ENCODE measurements at places on chromosomes 11 and 22.

DNA sequence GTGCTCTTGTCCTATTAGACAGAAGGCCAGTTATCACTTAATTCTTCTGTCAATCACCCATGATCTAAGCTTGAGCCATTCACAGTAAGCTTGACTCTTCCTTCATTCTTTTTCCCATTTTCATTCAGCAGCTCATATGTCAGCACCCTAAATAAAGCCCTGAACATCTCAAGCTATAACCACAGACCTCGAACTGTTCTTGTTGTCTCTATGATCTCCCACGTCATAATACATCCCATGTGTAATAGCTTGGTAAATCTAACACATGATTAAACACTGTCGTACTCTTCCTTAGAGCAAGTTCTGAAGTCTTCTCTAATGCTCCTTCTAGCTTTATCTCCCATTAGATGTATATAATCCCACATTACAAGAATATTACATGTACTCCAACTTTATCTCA lies 14.4 kb downstream of the MUC15 start:
- DNase-seq: no peak

- DNase-seq: no peak
Observed at GRCh38 chr11:40597546-40598113, 861.8 kb downstream of the LRRC4C start.

DNA sequence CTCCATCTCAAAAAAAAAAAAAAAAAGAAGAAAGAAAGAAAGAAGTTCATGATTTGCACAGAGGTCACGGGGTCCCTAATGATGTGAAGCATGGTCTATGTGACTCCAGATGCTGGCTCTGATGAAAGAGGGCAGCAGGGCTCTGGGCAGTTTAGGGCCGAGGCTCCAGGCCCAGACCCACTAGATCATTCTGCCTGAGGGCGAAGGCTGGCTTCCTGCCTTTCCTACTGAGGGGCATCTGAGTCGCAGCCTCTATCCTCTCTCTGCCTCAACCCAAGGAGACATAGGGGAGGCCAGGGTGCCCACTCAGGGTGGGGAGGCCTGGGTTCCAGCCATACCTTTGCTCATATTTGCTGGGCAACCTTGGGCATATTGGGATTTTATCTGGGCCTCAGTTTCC lies 4.8 kb downstream of the SLC35E4 start:
- no peak for DNase-seq

DNA sequence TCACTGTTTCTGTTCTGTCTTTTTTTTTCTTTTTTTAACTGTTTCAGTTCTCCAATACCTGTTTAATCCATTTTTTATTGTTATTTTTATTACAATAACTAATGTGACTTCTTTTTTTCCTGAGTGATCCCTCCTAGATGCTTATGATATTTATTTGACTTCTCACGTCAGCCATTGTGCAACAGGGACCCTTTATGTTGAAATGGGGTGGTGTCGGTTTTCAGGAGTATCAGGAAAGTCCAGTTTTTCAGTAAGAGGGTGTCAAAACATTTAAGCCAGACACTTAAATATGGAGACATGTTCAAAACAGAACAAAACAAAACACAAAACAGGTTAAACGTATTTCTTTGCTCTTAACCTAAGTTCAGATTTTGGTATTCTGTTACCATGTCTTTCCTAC lies 418.8 kb downstream of the DYNC2H1 start:
- DNase-seq: no peak
